GM10248 (cell line): ENCODE measurements at places on chromosomes 3 and 15.

DNA sequence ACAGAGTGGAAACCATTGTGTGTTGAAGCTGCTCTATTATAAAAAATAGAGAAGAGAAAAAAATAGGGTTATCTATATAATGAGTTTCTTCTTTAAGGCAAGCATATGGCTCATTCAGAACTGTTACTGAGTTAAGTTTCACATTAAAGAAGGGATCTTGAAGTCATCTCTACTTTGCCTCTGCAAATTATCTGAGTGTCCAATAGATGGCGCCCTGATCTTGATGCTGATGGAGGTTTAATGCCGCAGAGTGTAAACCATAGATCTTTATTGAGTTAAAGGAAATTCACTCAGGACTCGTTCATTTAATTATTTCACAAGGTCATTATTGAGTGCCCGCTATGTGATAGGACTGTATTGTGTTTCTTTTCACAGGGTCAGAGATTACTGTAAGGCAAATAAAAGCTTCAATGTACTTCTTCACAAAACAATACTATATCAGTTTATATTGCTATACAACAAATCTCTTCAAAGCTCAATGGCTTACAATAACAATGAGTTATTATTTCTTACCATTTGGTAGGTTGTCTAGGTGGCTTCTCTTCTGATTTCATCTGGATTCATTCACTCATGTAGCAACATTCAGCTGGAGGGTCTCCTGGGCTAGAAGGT lies 171.4 kb downstream of the NSUN3 start:
- peak; percentile 23 for DNase-seq

DNA sequence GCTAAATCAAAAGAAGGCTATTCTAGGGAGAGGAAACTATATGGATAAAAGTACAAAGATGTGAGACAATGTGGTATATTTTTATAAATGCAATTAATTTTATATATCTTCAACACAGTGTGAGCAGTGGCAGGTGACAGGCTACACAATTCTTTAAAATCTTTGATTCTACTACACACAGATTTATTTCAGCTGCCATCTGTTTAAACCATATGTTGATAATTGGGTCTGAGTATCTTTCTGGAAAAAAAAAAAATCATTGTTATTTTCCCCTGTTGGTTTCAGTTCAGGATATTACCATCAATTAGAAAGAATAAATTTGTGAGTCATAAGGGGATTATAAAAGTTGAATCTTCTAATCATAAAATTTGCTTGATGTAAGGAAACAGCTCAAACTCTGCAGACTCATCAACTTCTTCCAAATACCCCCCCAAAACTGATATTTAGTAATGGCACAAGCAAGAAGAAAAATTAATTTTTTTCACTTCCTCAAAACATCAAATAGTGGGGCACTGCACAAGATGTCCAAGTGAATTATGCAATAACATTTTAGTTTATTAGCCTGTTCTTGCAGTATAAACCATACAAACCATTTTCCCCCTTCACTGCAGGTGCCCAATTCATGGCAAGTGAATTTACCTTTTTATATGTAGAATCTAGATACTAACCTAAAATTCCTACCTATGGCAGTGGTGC lies 12.0 kb downstream of the PIERCE2 start:
- DNase-seq: no peak

DNA sequence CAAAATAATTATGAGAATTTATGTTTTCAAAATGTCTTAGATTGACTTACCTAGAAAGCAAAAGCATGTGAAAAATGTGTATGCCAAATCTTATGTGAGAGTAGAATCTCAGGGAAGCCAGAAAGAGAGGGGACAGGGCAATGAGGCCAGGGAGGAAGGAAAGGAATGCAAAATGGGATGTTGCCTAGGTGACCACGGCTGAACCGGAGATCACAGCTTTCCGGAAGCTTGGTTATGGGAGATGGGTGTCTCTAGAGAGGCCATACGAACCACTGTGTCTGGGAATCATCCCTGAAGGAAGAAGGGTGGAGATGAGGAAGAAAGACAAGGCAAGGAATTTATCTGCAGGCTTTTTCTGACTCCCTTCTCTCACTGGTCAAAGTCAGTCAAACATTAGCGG lies 76.0 kb downstream of the SUCLG2 start:
- DNase-seq: no peak

GRCh38 chr3:115513416-115513800 lies 109.9 kb upstream of the GAP43 start:
- DNase-seq: no peak

- no peak for DNase-seq
Observed at GRCh38 chr15:38861108-38861507, 296.5 kb upstream of the RASGRP1 start.

- peak; percentile 68 for DNase-seq
Observed at GRCh38 chr3:72682936-72683452, 165.3 kb downstream of the SHQ1 start.

DNA sequence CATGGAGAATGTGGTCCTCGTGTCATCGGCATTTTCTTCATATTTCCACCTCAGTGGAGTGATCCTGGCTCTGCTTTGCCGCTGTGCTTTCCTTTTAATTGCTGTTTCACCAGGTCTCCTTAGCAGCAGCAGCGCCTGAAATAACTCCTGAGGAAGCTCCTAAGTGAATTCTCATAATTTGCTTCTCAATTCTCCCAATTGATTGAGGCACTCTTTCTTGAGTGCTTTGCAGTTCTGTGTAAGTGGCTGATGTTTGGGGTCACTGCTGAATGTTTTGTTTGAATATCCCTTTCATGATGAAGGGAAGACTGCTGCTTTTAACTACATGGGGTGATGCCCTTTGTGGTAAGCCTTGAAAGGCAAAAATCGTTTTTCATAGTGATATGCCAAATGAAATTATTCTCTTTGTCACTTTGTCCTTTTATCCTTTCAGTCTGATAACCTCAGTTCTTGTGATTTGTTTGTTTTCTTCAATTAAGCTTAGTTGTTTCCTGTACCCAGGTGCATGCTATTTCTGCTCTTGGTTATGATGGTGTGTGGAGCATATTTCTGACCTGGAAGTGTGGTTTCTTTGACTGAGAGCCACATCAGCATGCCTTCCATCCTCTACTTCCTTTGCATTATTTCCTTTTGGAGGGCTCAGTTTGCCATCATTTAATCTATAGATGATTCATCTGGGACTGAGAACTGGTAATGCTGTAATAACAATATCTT lies 36.7 kb downstream of the HMG20A start:
- DNase-seq: no peak

- DNase-seq: no peak
Observed at GRCh38 chr15:57333487-57333886, 42.8 kb upstream of the CGNL1 start.

- DNase-seq: no peak
Observed at GRCh38 chr3:47016086-47016933, 36.8 kb downstream of the NBEAL2 start.

GRCh38 chr15:56856934-56857333 lies 61.5 kb upstream of the TCF12 start:
- DNase-seq: no peak

GRCh38 chr15:98442379-98442833 lies 205.9 kb upstream of the IGF1R start:
- peak; percentile 59 for DNase-seq

DNA sequence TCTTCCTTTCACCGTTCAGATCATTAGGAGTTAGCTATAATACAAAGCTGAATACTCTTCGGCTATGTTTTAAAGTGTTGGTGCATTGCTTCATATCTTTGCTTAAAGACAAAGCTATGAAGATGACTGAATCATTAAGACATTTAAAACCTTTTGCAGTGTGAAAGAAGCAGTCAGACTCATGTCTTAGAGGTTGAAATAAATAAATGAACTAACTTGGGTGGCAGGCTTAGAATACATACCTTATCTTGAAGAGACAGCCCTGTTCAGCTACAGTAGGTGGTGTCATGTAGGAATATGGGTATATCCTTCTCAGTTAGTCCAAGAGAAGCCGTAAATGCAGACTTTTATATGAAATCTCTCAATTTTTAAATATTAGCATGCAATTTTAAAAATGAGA lies 63.4 kb downstream of the OPA1 start:
- DNase-seq: no peak

DNA sequence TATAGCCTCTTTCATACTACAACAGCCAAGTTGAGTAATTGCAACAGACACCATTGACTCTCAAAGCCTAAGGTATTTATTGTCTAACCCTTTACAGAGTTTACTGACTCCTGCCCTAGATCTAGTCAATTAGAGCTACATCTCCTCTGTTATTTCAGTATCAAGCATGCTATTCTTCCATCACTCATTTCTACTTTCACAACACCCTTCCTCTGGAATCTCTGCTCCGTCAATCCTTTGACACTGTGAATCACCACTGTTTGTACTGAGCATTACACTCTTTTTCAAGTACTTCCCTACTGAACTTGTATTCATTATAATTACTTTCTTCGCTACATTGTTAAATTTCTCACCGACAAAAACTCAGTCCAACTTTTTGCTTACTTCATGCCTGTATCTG lies 121.8 kb downstream of the ZNF609 start:
- no peak for DNase-seq

DNA sequence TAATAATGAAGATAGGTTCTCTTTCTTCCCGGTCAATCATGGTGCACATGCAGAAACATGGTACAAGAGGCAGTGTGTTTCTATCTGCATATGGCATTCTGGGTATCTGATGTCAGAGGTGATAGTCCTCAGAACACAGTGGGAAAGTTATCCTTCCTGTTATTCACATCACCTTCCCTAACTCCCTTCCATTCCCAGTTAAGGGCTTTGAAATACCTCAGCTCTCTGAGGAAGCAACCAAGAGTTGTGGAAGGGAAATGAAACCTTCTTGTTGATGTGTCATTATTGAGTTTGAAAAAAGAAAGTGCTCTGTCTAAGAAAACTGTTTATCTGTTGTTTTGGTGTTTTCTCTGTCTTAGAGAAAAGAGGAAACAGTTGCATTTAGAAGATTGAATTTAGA lies 21.9 kb upstream of the P2RY13 start:
- DNase-seq: peak; percentile 34

GRCh38 chr3:151410891-151411559 lies 26.5 kb upstream of the P2RY12 start:
- DNase-seq: no peak

DNA sequence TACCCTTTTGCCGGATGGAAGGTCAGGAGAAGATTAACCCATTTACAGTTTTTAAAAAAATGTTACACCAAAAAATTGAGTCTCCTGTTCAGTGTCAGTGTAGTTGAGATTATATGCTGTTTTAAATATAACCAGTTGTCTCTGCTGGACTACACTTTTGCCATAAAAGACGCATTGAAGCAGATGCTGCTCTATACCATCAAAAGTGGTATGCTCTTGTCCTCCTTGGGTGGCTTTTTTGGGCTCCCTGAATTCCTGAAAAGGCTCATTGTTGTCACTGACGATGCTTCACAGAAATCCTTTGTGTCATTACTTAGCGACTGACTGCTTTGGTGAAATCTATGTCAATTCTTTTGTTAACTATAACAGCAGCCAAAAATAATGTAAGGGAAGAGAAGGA lies 133.9 kb upstream of the SKOR1 start:
- no peak for DNase-seq

GRCh38 chr3:24678021-24678420 lies 183.4 kb upstream of the THRB start:
- DNase-seq: no peak

DNA sequence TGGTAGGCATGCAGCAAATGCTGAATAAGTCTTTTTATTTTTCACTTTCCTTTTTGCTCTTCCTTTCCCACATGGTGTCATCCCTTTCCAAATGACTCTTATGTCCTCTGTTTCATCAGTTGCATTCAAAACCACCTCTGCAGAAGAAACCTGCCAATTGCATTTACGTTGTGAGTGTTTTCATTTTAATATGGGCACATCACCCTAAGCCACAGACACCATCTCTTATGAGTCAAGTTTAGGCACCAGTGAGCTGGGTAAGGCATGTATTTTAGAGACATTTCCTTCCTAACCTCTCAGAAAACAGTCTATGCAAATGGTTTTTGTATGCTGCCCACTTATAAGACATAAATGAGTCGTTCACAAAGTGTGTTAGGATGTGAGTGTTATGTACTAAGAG lies 223.3 kb upstream of the ADAMTS9 start:
- no peak for DNase-seq

GRCh38 chr3:123602325-123602724 lies 17.5 kb upstream of the HACD2 start:
- DNase-seq: no peak

DNA sequence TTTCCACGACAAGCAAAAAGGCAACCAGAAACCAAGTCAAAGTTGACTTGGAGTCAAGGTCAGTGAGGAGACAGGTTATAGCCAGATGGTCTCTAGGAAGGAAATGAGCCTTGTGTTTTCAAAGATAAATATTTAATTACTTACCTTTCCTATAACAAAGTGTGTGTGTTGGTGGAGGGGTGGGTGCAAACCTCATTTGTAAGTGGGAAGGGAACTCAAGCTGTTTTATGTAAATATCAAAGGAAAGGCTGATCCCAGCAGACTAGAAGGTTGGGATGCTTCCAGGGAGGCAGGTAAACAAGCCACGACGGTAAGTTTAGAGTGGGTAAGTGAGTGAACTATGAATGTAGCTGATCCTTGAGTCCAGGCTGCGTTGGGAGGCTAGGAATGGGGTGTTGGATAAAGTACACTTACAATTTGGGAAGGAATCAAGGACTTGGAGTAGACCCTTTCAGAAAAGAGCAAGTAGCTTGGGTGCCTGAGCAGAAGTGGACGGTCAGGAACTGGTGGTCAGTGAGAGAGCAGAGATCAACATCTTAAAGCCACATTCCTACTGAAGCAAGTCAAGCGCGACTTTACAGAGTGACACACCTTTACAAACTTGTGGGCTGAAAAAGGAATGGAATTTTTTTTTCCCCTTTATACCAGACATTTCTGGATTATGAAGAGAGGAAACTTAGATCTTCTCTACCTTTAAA lies 82.0 kb upstream of the TBL1XR1 start:
- DNase-seq: no peak

GRCh38 chr3:135784557-135784956 lies 181.0 kb upstream of the PPP2R3A start:
- DNase-seq: peak; percentile 31

GRCh38 chr3:16460273-16460672 lies 53.2 kb downstream of the RFTN1 start:
- DNase-seq: no peak

- DNase-seq: no peak
Observed at GRCh38 chr3:123401836-123402530, 46.9 kb downstream of the ADCY5 start.

GRCh38 chr3:104796556-104796955 lies 570.2 kb upstream of the ALCAM start:
- DNase-seq: no peak

GRCh38 chr3:18415839-18416238 lies 9.3 kb downstream of the SATB1 start:
- DNase-seq: no peak

GRCh38 chr3:166484470-166484869 lies 647.2 kb upstream of the BCHE start:
- no peak for DNase-seq

GRCh38 chr3:138460536-138461205 lies 26.3 kb downstream of the ESYT3 start:
- no peak for DNase-seq

DNA sequence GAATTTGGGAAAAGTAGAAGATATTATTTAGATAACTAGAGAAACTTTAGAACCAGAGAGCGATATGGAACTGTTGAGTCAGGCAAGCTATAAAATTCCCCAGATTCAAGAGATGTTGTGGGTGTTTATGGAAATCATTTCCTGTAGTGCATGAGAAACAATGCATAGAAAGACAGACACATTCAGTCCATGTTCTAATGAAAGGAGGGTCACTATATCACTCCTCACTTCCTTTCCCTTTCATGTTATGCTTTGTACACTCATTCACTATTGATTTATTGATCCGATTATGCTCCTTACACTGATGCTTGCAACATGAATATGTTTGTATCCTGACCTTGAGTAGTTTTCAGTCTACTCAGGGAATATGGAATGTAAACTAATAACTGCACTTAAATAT lies 1459.9 kb upstream of the ALCAM start:
- no peak for DNase-seq

GRCh38 chr3:149705416-149705815 lies 46.9 kb downstream of the COMMD2 start:
- no peak for DNase-seq
